ENCODE measurements at places on chromosomes 12 and 14.

DNA sequence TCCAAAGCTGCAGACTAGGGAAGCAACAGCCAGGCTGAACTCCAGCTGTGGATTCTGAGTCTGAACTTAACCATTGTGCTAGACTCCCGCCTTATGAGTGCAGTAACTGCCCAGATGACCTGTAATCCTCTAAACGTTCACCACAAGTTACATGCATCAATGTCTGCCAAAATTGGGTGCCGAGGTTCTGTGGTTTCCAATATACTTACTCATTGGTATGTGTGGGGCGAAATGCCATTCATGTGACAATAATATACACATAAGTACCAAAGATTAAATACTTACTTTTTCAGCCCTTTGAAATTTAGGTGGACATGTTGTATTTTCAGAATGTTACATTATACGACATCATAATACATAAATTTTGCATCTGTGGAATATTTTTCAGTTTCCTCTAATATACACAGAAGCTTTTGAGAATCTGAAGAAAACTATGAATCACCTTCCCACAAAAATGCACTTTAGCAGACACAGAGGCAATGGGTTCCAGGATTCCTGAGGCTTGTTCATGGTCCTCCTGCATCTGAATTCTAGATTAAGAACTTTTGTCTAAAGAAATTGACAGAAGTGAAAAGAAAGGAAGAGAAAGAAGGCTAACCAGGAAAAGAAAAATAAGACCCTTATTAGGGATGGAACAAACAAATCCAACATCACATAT lies 31.7 kb downstream of the GRIP1 start:
- peak; percentile 81 for ATAC-seq

GRCh38 chr12:55760663-55761062 lies 17.7 kb downstream of the GDF11 start:
- ATAC-seq = no peak

GRCh38 chr14:91315844-91316267 lies 71.4 kb upstream of the GPR68 start:
- no peak for ATAC-seq

DNA sequence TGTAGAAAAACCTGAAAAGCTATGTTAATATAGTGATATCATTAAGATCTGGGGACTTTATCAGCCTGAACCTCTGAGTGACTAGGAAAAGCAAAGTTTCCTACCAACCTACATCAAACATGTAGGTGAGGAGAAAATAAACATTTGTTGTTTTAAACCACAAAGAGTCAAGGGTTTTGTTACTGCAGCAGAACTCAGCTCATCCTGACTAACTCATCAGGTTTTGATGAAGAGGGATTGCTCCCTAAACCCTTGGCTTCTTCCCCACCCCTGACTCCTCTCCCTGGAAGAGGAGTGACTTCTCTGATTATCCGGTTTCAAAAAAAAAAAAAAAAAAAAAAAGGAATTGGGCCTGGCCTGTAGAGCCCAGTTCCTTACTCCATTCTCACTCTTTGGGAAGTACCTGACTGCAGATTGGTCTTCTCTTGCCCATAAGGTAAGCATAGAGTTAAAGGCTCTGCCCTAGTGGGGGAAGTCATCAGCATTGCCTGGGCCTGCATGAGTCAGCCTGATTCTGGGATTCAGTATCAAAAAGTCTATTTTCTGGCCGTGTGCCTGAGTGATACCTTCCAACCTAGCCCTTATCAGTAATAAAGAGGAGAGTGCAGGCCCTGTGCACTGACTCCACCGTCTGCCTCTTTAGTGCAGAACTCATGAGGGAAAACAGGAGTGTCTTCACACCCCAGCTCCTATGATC lies 16.9 kb downstream of the BDKRB1 start:
- no peak for ATAC-seq

DNA sequence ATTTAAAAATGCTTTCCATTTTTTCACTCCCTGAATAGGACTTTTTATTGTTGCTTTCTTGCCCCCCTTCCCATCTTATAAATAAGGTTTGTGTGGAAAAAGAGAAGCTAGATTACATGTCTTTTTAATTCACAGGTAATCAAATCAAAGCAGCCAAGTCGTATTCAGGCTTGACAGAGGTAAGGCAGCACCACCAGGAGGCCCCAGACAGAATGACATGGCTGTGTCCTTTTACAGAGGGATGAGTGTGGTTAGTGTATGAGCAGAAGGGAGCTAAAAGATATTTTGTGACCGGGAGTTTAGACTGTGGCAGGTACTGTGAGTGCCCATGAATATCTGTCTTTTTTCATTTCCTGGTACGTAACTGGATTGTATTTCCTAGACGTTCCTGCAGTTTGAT lies 596.1 kb downstream of the ETNK1 start:
- no peak for ATAC-seq

- ATAC-seq = no peak
These were observed 39.0 kb upstream of the HDAC7 start for GRCh38 chr12:47858511-47859266.

DNA sequence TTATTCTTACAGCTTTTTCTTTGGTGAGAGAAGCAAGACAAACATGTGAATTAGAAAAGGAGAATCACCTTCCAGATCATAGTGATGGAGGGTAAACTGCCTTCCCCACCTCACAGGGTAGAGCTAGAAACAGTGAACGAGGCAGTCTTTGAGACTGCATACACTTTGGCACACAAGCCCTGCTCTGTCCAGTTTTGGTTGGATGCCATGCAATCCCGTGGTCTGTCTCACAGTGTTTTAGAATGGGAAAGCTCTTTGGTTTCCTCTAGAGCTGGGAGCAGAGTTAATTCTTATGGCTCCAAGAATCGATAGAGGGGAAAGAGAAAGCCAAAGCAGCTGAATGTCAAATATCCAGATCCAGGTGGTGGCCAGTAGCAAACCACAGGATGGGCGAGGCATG lies 21.9 kb downstream of the TDP1 start:
- no peak for ATAC-seq

GRCh38 chr14:102905116-102906108 lies 17.1 kb upstream of the AMN start:
- ATAC-seq = no peak

Measured in SK-N-SH treated with all-trans-retinoic acid at 6 μM for 48 hours (cell line).